ENCODE measurements at places on chromosomes 4 and X.

DNA sequence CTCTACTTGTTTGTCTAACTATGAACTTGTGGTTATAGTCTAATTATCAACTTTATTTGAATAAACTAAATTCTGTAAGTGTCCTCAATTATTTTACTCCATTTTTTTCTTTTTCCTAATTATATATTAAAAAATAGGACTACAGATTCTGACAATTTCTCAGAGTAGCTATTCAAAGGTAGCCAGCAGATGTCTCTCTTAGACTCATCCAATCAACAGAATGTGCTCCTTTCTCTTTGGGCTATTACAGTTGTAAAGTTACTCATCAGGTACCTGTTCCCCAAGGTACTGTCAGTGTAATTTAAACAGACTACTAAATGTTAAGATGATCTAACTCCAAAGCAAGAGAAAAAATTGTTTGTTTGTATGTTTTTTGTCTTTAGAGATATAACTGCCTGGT is 248.6 kb downstream of the PCDH18 start:
- no peak for DNase-seq

DNA sequence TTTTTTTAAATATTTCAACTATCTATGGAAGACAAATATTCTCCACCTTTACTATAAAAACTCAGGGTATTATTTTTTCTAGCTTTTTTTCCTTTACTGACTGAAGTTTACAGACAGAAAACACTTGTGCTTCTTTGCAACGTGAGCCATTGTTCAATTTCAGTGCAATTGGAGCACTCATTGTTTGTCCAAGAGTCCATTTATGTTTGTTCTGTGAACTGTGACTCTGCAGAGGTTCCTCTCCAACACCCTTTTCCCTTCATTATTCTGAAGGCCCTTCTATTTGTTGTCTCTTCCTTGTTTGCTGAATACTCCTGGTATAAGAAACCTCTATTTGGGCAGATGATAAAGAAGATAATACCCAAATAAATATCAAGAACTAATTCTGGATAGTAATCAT is 37.4 kb downstream of the DAPP1 start:
- no peak for DNase-seq

DNA sequence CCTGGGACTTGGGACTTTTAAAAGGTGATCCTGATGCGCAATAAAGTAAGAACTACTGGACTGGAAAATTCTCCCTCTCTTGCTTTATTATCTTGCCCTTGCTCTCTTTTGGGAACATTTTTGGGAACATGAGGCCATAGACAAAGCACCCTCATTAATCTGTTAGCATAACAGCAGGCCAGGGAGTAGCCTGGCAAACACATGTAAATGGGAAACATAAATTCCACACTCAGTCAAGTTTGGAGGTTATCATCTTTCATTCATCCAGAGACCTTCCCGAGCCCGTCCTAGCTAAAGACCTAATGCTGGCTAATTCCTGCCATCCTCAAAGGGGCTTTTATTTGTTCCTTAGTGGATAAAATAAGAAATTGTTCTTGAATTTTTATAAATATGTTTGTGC is 162.8 kb upstream of the ARX start:
- DNase-seq = no peak

DNA sequence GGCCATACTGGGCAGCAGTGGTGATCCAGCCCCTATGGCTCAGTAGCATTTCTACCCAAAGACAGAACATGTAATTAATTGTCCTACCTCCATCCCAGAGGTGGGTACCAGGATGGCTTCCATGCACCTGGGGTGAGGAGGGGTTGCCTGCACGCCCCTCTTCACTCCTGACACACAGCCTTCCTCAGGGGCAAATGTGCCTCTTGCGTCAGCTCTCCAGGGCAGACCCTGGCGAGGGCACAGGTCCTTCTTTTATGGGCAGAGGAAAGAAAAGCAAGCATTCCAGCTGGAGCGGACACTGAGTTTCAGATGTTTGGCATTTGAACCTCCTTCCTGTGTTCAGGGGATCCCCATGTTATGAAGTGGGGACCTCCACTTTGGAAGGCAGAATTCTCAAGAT is 95.6 kb downstream of the PHKA2 start:
- no peak for DNase-seq

GRCh38 chrX:40132751-40133150 is 35.0 kb upstream of the BCOR start:
- no peak for DNase-seq

GRCh38 chr4:89347363-89348025 is 39.9 kb upstream of the GPRIN3 start:
- DNase-seq = no peak

DNA sequence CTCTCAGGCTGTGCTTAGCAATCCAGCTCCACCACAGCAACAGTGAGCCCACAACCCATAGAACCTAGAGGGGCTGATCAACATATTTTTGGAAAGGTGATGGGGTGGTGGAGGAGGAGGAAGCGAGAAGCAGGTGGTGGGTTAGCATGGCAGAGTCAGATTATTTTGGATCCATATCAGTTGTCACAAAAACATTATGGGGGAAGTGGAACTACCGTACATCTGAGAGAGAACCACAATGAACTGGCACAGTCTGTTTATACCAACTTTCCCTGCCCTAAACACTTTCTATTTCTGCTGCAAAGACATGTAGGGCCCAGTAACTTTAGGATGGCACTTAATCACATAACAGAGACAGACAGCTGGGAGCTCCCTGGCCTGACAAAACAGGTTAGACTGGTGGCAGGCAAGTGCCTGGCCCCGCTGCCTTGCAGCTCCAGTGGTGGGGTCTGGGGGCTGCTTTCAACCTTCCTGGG is 4.3 kb downstream of the SLC9A7 start:
- no peak for DNase-seq

DNA sequence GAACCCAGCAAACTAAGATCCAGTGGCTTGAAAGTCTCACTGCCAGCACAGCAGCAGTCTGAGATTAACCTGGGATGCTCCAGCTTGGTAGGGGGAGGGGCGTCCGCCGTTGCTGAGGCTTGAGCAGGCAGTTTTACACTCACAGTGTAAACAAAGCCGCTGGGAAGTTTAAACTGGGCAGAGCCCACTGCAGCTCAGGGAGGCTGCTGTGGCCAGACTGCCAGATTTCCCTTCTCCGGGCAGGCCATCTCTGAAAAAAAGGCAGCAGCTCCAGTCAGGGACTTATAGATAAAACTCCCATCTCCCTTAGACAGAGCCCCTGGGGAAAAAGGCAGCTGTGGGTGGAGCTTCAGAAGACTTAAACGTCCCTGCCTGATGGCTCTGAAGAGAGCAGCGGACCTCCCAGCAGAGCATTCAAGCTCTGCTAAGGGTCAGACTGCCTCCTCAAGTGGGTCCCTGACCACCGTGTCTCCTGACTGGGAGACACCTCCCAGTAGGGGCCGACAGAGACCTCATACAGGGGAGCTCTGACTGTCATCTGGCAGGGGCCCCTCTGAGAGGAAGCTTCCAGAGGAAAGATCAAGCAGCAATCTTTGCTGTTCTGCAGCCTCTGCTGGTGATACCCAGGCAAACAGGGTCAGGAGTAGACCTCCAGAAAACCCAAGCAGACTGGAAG is 45.1 kb upstream of the CDX4 start:
- DNase-seq = no peak
